GM12878 (cell line): ENCODE measurements at places on chromosomes 1 and 21.
A peak's percentile ranks its signal among the peaks of the same experiment; 100 is the strongest.

DNA sequence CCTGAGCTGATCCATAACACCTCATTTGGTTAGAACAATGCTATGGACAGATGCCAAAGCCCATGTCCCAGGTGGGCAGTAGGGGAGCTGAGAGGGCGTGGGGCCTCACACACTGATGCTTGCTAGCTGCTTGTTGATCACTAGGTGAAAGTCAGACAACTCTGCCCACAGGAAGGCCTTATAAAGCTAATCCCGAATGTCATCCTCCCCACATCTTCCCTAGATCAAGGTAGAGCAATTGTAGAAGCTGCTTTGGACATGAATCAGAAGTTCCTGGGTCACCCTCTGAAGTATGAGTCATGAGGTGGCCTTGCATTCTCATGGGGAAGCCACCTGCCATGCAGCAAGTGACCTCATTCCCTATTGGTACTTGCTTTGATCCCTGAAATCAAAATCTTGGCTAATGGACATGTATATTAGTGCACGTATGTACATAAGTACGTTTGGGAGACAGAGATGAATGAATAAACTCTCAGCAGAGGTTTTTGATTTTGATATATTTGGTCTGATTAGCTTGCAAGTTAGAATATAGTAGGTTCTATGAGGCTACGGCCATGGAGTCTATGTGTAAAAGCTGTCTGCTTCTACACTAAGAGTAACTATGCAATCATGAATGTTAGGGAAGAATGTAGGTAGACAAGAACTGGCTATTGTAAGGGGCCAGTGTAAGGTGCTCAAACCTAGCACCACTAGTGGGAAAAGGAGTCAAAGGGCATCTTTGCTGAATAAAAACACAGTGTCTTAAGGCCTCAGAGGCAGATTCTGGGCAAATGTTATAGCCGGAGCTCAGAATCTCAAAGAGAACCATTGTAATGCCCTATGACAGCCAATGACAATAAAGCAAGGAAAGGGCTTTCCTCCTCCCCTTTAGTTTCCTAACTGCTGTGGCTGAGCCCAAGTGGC lies 52.6 kb downstream of the ABCA4 start:
- no peaks in the 10 kb centered on the region for H3K36me3 ChIP-seq
- H3K27ac ChIP-seq: no peak overlapping the region
- H3K4me3 ChIP-seq: no peak overlapping the region
- H3K27me3 ChIP-seq: no peaks in the 10 kb centered on the region
- no peak for DNase-seq

GRCh38 chr1:174656409-174657059 lies 208.8 kb downstream of the GPR52 start:
- H3K36me3 ChIP-seq: no peaks in the 10 kb centered on the region
- no peaks in the 10 kb centered on the region for H3K4me1 ChIP-seq
- no peak overlapping the region for H3K4me3 ChIP-seq
- H3K27me3 ChIP-seq: no peaks in the 10 kb centered on the region
- DNase-seq: no peak

DNA sequence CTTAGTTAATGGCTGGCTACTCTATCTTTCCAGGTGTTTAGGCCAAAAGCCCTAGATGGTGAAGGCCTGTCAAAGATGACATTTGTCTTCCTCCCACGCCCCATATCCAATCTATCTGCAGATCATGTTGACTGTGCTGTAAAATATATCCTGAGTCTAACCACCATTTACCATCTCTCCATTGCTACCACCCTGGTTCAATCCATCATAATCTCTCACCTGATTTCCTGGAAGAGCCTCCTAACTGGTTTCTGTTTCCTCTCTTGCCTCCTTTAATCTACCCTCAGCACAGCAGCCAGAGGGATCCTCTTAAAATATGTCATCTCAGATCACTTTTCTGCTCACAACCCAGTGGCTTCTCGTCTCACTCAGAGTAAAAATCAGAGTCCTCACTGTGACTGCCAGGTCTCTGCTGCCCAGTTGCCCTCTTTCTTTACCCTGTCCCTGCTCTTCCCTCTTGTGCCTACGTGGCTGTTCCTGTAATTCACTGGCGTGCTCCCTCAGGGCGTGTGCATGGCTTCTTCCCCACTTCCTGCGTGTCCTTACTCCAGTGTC lies 17.8 kb downstream of the TMEM50A start:
- no peaks in the 10 kb centered on the region for H3K4me1 ChIP-seq
- no peak overlapping the region for H3K4me3 ChIP-seq

DNA sequence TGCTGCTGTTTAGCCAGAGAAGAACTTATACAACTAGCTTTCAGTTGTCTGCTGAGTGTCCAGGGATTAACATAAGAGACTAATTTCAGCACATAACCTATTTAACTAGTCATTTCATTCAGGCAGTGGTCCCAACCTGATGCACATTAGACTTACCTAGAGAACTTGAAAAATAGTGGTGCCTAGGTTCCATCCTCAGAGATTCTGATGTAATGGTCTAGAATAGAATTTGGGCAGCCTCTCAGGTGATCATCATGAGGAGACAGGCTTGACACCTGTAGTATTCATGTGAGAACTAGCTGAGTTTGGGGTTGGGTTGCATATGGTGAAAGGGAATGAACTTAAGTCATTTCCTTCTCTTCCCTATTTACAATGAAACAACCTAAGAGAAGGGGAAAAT lies 24.8 kb downstream of the CNST start:
- peaks cover 12% of the 10 kb centered on the region; the same call in 1 of the 2 replicates for H3K4me1 ChIP-seq
- no peak for DNase-seq
- peak overlapping the region; percentile 29; the same call in 1 of the 2 replicates for H3K4me3 ChIP-seq

- H3K4me3 ChIP-seq: no peak overlapping the region
- no peaks in the 10 kb centered on the region for H3K4me1 ChIP-seq
- DNase-seq: no peak
- H3K36me3 ChIP-seq: no peaks in the 10 kb centered on the region
- H3K27me3 ChIP-seq: no peaks in the 10 kb centered on the region
These were observed 59.3 kb downstream of the RNF220 start for GRCh38 chr1:44464361-44464760.

GRCh38 chr21:30271611-30272010 lies 11.1 kb downstream of the KRTAP24-1 start:
- H3K4me3 ChIP-seq: no peak overlapping the region
- DNase-seq: no peak
- H3K36me3 ChIP-seq: no peaks in the 10 kb centered on the region
- H3K27ac ChIP-seq: no peak overlapping the region
- no peaks in the 10 kb centered on the region for H3K4me1 ChIP-seq

DNA sequence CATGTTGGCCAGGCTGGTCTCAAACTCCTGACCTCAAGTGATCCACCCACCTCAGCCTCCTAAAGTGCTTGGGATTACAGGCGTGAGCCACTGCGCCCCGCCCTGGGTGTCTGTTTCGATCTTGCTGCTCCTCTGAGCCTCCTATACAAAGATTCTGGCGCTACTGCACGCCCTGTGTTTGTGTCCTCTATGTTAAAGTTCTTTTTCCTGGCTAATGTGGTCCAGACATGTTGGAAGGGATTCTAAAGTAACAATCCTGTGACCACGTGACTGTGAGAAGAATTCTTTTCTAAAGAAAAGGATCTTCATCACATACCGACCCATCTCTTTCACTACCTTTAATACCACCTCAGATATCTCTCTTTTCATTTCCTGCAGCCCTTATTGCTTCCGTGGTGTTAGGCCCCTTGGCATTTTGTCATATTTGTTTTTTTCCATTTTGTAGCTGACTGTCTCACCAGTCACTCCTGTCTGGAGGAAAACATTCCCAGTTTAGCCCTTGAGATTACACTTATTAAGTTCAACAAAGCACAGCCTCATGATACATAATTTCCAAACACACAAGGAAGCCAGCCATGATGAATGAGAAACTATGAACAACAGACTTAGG lies 27.2 kb upstream of the ENO1 start:
- no peak overlapping the region for H3K4me3 ChIP-seq
- H3K36me3 ChIP-seq: no peaks in the 10 kb centered on the region
- H3K27ac ChIP-seq: no peak overlapping the region
- H3K27me3 ChIP-seq: no peaks in the 10 kb centered on the region

- no peak overlapping the region for H3K27ac ChIP-seq
- no peaks in the 10 kb centered on the region for H3K27me3 ChIP-seq
- H3K4me3 ChIP-seq: no peak overlapping the region
- no peaks in the 10 kb centered on the region; the same call in 1 of the 2 replicates for H3K4me1 ChIP-seq
- H3K36me3 ChIP-seq: no peaks in the 10 kb centered on the region
- no peak for DNase-seq
These were observed 39.3 kb upstream of the NTPCR start for GRCh38 chr1:232911027-232911599.

- H3K27me3 ChIP-seq: no peaks in the 10 kb centered on the region
- H3K4me1 ChIP-seq: 0 out of 2 replicates have a peak, but pooled peaks cover 5% of the 10 kb centered on the region
- H3K4me3 ChIP-seq: no peak overlapping the region
- H3K27ac ChIP-seq: no peak overlapping the region; the same call in 1 of the 2 replicates
- DNase-seq: no peak
These were observed 18.9 kb downstream of the SDE2 start for GRCh38 chr1:225980005-225980836.

DNA sequence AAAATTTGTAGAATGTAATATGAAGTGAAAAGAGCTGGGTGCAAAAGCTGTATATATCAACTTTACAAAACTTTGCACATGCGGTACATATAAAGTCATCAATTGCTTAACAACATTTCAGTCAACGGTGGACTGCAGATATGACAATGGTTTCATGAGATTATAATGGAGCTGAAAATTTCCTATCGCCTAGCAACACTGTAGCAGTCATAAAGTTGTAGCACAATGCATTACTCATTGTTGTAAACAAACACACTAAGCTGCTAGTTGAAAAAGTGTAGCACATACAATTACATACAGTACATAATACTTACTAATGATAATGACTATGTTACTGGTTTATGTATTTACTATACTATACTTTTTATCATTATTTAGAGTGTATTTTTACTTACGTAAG lies 64.0 kb downstream of the RGS7 start:
- H3K36me3 ChIP-seq: no peaks in the 10 kb centered on the region
- no peaks in the 10 kb centered on the region for H3K4me1 ChIP-seq
- H3K4me3 ChIP-seq: no peak overlapping the region
- H3K27me3 ChIP-seq: no peaks in the 10 kb centered on the region
- no peak for DNase-seq
